ENCODE measurements at places on chromosomes 6 and 20.

- no peak for DNase-seq
Measured at GRCh38 chr6:170033666-170034065, 257.2 kb downstream of the DLL1 start.

GRCh38 chr20:9235518-9235917 lies 166.6 kb downstream of the PLCB4 start:
- DNase-seq = no peak

DNA sequence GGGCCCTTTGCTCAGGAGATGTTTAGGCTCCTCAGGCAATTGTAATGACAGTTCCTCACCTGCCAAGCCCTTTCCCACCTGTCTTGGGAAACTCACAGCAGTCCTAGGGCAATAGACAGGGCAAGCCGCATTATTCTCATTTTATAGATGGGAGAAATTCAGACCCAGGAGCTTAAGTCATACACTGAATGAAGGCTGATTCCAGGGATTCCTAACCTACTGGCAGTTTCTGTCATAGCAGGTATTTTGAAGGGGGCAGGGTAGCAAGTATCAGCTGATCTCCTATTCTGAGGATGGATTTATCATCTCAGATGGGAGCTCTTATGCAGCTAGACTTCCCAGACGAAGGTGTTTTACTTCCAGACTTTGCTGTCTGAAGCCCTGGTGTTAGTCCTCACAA lies 61.4 kb upstream of the MYL9 start:
- no peak for DNase-seq

- no peak for DNase-seq
Measured at GRCh38 chr6:16840291-16840690, 79.0 kb upstream of the ATXN1 start.

DNA sequence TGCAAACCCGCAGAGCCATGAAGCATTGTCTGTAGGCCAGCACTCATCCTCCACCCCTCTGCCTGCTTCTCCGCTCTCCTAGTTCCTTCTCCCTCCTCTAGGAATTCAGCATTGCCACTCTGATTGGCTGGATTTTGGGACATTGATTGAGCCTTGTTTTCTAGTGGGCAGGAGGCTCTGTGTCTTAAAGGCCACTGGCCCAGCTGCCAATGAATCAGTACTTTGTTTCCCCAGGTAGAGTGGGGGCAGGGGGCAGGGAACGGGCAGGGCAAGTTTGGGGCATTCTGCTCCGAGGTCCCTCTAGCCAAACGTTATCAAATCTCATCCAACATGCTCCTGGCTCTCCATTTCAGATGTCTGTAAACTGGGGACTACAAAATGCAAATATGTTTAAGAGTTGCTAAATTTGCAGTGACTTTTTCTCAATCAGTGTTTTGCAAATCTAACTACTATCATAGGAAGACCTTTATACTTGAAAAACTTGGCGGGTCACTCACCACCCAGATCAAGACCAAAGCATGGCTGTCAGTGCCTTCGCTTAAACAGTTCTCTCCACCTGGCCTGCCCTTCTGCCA lies 10.4 kb upstream of the BPI start:
- no peak for DNase-seq

GRCh38 chr6:3753228-3753835 lies 1.8 kb upstream of the PXDC1 start:
- no peak for DNase-seq

DNA sequence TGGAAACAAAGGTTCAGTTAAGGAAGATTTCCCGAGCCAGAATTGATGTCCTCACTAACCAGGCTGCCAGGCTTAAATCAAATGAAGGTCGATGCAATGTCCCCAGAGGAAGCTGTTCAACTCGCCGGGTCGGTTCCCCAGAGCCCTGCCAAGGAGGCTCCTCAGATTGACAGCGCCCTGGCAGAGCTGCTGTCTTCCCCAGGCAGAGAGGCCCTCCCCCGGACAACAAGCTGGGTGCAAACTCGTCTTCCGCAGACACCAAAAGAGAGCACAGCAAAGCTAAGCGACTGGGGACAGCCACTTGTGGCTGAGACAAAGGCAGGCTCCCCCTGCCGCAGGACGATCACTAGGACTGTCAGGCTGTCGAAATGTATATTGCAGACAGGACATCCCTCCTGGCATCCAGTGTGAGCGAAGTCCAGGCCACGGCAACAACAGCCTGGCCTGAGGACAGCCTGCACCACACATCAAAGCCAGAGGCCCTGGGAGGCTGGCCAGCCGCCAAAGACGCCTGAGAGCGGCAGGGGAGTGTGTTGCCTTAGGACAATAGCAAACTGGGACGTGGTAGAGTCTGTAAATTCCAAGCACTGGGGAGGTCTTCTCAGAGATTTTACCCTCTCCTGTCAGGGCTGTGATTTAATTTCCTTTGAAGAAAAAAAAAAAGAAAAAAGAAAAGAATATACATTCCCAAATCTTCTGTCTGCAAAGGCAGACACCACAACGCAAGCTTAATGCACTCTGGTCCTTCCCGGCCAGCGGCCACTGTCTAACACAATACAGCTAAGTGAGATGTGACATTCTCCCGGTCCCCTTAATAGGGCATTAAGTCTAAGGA lies 99.1 kb downstream of the HIVEP2 start:
- peak; percentile 2 for DNase-seq

- no peak for DNase-seq
Measured at GRCh38 chr6:124800222-124800621, 162.0 kb upstream of the RNF217 start.

Measured in NCI-H1930 (cell line).